ENCODE measurements at places on chromosomes 1 and 21.

GRCh38 chr1:187229496-187229895 is 400.7 kb downstream of the PLA2G4A start:
- DNase-seq, result no peak

DNA sequence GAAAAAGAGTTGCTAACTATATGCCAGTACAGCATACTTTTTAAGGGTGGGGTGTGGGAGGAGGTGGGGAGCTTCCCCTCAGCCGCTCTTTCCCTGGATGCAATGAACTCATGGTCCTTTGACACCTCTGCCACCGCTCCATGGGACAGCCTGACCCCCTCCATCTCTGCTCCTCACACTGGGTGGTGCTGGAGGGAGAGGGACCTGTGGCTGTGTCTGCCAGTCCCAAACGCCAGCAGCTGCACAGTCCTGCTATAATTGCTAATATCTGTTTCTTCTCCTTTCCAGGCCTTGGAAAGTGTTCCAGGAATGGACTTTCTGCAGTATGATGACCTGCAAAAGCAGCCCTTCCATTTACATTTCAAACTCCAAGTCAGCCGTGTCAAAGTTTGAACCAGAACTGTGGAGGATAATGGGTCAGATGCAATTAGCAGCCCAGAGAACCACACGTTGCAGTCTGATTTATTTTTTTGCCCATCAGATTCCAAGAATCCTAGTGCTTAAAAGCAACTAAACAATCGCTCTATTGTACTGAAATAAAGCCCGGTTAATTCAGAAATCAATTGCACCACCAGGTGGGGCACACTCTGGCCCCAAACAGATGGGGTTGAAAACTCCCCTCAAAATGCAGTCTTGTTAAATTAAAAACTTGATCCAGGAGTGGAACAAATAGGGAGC is 160.7 kb upstream of the LMO4 start:
- no peak for DNase-seq

DNA sequence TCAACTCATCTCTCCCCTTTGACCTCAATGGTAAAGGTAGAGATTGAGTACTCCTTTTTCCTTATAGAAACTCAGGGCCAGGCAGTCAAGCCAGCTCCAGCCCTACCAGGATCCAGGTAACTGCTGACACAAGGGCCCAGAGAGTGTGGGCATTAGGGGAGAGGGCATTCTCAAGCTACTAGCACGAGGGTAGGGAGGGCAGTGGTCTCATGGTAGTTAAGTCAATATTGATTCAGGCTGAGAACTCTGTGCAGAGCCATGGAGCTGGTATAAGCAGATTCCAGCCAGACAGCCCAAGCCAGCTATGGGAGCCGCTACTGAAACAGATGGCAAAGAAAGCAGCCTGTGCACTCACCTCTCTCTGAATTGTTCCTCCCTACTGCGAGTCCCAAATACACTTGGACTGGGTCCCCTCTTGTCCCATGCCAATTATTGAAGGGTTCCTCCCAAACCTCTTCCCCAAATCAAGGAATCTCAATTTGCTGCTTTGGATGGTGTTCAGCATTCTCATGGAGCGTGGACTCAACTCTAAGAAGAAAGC is 2.8 kb downstream of the PI4KB start:
- no peak for DNase-seq

- no peak for DNase-seq
Measured at GRCh38 chr1:41891199-41891896, 27.4 kb downstream of the HIVEP3 start.

DNA sequence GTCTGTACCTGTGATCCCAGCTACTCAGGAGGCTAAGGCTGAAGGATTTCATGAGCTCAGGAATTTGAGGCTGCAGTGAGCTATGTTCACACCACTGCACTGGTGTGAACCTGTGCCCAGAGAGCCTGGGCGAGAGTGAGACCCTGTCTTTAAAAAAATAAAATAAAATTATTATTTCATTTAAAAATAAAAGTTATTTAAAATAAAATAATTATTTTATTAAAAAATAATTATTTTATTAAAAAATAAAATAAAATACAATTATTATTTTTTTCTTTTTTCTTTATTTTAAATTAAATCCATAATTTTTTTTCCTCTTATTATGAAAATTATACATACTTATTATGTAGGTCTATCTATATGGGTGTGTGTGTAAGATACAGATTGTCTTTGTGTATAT is 53.6 kb downstream of the LHX9 start:
- DNase-seq, result no peak

DNA sequence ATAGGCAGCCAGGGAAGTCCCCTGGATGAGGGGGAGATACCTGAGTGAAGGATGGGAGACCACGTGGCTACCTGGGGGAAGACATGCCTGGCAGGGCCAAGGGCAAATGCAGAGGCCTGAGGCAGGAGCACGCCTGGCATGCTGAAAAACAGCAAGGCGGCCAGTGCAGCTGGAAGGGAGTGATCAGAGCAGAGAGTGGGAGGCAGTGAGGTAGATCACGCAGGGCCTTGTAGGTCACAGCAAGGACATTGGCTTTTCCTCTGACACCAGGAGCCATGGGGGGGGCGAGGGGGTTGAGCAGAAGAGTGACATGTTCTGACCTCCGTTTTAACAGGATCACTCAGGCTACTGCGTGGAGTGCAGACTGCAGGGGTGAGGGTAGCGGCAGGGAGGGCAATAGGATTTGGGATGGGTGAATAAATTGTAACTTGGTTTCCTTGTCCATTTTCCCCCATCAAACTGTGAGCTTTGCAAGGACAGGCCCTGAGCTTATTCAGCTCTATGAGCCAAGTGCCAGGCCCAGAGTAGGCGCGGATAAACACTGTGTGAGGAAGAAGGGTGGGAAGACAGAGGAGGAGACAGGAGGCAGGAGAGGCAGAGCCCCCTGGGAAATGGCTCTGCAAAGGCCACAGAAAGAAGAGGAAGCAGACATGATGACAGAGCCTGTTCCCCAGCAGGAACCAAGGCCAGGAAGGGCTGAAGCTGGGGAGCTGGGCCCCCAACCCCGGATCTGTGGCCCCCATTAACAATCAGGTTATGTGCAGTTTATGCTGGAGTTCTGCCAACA is 16.6 kb downstream of the IFI6 start:
- no peak for DNase-seq

DNA sequence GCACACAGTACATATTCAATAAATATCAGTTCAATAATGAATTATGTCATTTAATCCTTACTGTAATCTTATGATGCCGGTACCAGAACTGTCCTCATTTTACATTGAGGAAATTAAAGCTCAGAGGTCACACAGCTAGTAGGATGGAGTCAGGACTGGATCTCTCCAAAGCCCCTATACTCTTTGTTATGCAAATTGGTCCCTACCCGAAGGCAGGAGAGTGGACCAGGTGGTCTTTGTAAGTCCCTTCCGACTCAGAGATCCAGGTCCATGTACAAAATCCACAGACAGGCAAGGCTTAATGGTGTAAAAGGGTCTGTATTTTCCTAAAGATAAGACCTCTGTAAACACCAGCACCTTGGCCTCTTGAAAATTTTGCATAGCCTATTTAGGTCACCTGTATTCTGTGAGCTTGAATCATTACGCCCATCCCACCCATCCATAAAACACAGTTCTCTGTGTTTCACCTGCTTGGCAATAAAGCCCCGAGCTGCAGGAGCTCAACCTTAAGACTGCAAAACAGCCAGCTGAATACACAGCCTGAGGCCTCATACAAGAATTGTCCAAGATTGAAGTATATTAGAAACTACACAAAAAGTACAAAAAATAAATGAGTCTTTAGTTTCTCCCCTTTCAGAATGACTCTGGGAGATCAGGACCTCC is 41.7 kb downstream of the PLXNA2 start:
- DNase-seq, result no peak

GRCh38 chr1:66282343-66282852 is 251.6 kb upstream of the SGIP1 start:
- DNase-seq, result no peak

DNA sequence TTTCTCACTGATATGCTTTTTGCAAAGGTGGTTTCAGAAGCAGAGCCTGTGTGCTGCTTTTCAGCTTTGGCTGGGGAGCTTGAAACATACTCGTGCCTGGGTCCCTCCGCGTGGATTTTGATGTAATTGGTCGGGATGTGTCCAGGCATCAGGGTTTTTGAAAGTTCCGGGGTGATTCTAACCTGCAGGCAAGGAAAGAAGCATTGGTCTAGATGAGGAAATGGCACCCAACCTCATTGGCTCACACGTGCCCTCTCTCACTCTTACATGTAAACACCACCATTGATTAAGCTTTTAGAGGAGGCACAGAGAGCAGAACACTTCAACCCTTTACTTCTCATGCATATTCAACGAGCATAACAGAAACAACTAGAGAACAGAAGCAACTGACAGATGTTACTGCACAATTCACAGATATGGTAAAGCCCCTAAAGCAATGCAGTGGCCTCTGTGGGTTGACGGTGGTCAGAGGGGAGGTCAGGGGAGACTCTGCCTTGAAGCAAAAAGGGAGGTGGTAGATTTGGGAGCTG is 112.1 kb downstream of the TLR5 start:
- no peak for DNase-seq

- DNase-seq, result no peak
Measured at GRCh38 chr1:84842748-84843231, 50.2 kb downstream of the LPAR3 start.

- no peak for DNase-seq
Measured at GRCh38 chr1:11978301-11978700, 1.9 kb upstream of the MFN2 start.

GRCh38 chr1:16125088-16125470 is 30.8 kb downstream of the EPHA2 start:
- no peak for DNase-seq

GRCh38 chr21:42495765-42496119 is 282 bp downstream of the RSPH1 start:
- DNase-seq, result no peak

- no peak for DNase-seq
Measured at GRCh38 chr1:19416921-19417470, 68.3 kb downstream of the CAPZB start.

- no peak for DNase-seq
Measured at GRCh38 chr1:56967900-56968832, 2.4 kb upstream of the C8B start.

DNA sequence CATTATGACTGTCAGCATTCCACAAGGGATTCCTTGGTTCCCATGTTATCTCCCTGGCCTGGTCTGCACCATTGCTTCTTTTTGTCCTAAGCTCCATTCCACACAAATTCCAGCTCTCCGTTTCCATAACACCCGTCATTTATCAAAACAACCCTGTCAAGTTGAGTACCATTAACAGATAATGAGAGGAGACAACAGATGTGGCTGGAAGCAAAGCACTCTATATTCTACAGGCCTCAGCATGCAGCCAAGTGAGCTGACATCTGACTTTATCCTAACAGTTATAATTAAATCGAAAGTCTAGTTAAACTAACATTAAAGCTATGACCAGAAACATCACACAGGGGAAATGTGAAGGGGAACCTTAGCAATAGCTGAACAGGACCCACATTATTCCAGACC is 110.4 kb downstream of the RERE start:
- DNase-seq, result no peak

DNA sequence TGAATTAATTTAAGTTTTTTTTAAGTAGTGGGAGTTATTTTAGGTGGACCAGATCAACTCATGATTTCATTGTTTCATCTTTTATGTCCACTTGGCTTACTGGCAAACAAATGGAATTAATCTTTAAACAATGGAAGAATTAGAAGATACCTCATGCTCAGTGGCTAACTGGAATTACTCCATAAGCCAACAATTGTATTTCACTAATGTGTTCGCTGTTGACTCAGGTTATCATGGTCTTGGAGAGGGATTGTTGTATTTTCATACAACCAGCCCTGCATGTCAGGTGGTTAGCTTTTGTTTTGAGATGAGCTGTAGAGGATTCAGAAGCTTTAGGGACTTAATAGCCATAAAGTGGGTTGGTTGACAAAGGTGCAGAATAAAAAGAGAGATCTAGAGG is 57.2 kb upstream of the HMCN1 start:
- DNase-seq, result no peak

DNA sequence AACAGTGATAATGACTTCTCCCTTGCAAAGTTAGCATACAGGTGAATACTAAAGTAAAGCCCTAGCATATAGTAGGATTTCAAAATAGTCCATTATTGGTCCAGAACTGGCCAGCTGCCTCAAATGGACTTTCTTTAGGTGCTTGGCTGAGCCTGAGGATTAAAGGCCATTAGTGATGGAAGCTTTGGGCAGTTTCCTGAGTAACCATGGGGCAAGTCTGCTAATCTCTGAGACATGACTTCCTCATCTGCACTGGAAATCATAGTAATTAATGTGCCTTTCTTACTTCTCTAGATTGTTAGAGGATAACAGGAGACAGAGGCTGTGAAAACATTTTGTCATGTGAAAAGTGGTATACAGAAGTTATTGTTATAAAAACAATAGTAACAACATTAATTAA is 156.5 kb upstream of the UBE2U start:
- DNase-seq, result no peak

DNA sequence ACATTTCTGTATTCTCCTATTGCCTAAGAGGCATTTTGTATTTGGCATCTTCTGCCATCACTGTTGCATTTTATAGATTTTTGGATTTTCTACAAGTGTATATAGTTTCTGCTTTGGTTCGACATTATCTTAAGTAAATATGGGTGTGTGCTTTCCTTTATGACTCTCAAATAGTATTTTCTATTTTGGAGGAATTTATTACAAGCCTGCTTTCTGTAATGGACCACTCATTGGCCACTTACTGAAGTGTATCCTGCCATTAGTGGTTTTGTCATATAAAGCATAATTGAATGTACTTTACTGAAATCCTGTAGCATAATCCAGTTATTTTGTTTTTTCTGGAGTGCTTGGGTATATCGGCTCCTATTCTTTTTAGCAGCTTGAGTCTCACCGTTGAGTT is 184.3 kb downstream of the PATJ start:
- DNase-seq, result no peak

DNA sequence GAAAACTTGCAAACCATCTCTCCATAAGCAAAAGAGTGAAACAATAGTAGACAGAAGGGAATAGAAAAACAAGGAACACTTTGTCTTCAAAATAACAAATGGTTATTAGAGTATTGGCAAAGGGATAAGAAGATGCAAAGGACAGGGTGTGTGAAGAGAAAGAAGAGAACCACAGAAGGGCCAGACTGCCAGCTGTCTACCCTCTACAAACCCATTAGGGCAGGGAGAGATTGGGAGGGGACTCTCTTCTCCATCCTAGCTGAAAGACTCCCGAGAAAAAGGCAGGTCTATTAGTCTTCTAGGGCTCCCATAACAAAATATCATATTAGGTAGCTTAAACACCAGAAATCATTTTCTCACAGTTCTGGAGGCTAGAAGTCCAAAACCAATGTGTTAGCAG is 292.8 kb downstream of the PTBP2 start:
- DNase-seq, result no peak

GRCh38 chr1:156760092-156760795 is 7.1 kb upstream of the PRCC start:
- no peak for DNase-seq

GRCh38 chr1:230144758-230145504 is 77.9 kb downstream of the GALNT2 start:
- no peak for DNase-seq

GRCh38 chr1:3312898-3313575 is 141.4 kb upstream of the ARHGEF16 start:
- no peak for DNase-seq

Data from activated gamma-delta T cell (primary cell).